ENCODE measurements at places on chromosomes 16 and 17.

DNA sequence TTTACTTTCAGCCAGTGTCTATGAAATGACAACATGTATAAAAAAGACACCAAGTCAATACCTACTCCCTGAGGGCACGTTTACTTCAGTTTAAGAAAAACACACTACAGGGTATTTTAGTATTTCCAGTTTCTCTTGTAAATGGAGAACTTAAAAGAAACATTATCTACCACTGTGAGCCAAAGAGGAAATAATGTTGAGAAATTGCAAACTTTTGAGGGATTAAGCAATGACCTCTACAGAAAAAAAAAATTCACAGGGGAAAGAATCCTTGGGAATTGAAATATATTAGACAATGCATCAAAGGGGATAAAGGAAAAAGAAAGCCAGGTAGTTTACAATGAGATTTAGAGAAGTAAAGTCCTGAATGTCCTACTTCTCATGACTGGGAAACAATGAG is 126.0 kb downstream of the KCNJ2 start:
- DNase-seq: no peak

DNA sequence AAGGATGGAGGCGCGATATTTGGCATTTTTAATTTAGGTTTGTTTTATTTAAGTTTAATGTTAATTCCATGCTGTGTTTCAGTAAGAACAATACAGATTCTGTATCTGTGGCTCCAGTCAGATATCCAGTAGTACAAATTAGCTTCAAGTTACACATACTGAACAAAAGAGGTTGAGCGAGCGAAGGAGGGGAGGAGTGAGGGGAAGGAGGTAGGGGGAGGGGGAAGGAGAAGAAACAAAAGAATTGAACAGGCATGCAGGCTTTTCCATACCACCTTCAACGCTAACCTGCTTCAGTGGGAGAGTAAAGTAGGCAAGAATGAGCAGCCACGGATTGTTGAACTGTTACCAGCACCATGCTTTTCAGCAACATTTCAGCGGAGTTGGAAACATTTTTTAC is 55.5 kb downstream of the YWHAE start:
- DNase-seq: no peak

- DNase-seq: no peak
Measured at GRCh38 chr16:89335803-89336485, 118.4 kb downstream of the ZNF778 start.

DNA sequence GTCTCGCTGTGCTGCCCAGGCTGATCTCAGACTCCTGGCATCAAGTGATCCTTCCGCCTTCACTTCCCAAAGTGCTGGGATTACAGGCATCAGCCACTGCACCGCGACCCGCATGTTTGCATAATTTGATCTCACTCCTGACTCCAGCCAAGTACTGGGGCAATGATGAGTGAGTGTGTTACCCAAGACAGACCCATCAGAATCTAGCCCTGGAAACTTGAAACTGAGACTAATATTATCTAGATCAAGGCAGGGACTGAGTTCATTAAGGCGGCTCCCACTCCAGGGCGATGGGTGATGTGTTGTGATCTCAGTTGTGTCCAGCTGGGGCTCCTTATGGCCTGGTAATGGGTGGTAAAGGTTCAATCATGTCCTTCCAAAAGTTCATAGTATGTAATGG is 53.4 kb downstream of the EMP2 start:
- DNase-seq: no peak

GRCh38 chr16:58503166-58503862 is 3.4 kb downstream of the NDRG4 start:
- no peak for DNase-seq

Data from SHP77 treated with DMSO at 0.1 percent for 48 hours (cell line).